H9 (cell line): ENCODE measurements at places on chromosomes 5 and 9. TPM values are rescaled to one million over a fixed set of nuclear protein-coding genes. Genes with fewer than 3 reads are reported as not detected.

RNF44 gene
- 172 and 175 TPM in 2 replicates for total RNA-seq

- H3K4me1 ChIP-seq = no peaks in the 10 kb centered on the region
- H3K4me3 ChIP-seq = no peak overlapping the region
- DNase-seq = no peak
- H3K27ac ChIP-seq = no peak overlapping the region
- H3K36me3 ChIP-seq = no peaks in the 10 kb centered on the region
- no peaks in the 10 kb centered on the region for H3K27me3 ChIP-seq
Observed at GRCh38 chr5:180736536-180736935, 3.3 kb downstream of the OR2Y1 start.

DNA sequence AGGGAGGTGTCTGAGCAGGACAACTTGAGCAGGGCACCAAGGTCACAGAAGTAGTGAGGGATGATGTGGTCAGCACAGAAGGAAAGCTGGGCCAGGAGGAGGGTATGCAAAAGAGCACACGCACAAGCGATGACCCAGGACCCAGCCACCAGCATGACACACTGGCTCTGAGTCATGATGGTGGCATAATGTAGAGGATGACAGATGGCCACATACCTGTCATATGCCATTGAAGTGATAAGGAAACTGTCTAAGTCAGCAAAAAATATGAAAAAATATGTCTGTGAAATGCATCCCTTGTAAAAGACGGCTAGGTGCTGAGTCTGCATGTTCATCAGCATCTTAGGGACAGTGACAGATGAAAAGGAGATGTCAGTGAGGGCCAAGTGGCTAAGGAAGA, 380 bp downstream of the OR1J1 start:
- no peaks in the 10 kb centered on the region for H3K27me3 ChIP-seq
- no peak for DNase-seq
- no peak overlapping the region for H3K4me3 ChIP-seq

DNA sequence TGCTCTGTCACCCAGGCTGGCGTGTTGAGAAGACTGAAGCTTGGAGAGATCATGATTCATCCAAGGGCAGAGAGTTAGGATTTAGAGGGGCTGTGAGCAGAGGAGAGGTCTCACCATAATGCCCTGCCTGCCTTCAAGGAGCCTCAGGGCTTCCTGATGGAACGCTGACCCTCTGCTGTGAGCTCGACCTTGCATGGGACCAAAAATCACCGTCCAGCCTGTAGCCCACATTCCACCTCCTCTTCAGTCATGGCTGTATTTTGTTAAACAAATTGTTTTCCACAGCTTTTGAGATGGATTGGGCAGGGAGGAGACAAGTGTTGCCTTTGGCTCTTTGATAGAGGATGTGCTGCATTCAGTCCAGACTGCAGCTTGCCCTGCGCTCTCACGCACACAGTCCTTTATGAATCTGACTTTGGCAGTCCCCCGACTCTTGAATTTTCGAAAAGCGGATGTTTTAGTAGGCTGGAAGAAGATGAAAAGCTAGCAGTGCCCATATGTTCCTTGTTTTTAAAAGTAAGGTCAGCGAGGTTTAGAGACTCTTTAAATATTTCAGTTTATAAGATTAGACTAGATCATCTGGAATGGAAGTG, 79.5 kb downstream of the MVB12B start:
- no peaks in the 10 kb centered on the region for H3K27me3 ChIP-seq
- no peaks in the 10 kb centered on the region for H3K36me3 ChIP-seq
- peaks cover 9% of the 10 kb centered on the region; the same call in 1 of the 2 replicates for H3K4me1 ChIP-seq
- no peak for DNase-seq
- no peak overlapping the region for H3K4me3 ChIP-seq
- H3K27ac ChIP-seq = no peak overlapping the region

PCDHB7 gene
- total RNA-seq = 0.42 and 0.52 TPM in 2 replicates
